ENCODE measurements at places on chromosomes 2 and 18.

- DNase-seq: no peak
Observed at GRCh38 chr2:232296776-232297525, 81.6 kb upstream of the ALPP start.

GRCh38 chr2:81747481-81748070, 1443.0 kb upstream of the LRRTM1 start:
- DNase-seq: no peak

- DNase-seq: no peak
Observed at GRCh38 chr18:39591649-39592048, 2026.1 kb upstream of the CELF4 start.

DNA sequence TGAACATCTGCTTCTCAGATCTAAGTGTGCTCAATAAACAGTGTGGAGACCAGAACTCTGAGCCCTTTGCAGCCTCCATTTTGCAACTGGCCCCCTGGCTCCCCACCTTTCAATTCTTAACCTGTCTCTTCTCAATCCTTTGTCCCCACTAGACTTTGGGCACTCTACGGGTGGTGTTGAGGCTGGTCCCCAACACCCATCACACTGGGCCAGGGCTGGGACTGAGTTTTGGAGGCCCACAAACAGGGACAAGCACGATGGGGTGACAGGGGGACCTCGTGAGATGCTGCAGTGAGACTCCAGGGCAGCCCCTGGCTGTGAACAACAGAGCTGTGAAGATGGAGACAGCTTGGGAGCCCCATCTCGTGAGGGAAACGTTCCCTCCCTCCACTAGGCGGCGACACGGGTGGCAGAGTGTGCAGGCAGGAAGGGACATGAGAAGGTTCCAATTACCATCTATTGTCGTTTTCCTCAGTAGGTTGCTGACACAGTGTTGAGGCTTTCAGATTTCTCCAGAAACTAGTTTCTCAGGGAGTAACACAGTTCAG, 1.2 kb downstream of the ANKMY1 start:
- no peak for DNase-seq

DNA sequence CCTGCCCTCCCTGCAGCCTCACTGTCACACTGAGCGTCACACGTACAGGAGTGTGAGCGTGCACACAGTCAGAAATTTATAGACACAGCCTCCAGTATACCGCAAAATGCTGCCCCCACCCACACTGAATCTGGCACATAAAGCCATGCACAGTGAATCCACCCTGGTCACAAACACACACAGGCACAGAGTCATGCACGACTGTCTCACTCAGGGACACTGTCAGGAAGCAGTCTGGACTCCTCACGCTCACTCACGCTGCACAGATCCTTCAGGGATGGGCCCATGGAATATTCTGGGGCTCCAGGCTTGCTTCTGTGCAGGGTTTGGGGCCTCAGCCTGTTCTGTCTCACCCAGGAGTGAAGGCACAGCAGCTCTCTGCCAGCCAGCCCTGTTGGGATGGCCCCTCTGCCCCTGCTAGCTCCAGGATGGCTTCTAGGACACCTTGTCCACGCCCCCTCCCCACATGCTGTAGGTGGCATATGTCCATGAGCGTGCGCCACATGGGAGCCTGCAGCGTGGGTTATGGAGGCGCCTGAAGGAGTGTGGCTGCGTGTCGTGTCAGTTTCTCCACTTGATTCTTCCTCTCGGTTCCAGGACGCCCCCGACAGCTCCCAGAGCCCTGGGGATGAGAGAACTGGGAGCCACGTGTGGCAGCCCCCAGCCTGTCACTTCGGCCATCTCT, 175.8 kb downstream of the CELF4 start:
- DNase-seq: no peak
